Mesenchymal stem cell (in vitro differentiated cells and primary cell): ENCODE measurements at places on chromosomes 6 and 20.
A peak's percentile ranks its signal among the peaks of the same experiment; 100 is the strongest.

DNA sequence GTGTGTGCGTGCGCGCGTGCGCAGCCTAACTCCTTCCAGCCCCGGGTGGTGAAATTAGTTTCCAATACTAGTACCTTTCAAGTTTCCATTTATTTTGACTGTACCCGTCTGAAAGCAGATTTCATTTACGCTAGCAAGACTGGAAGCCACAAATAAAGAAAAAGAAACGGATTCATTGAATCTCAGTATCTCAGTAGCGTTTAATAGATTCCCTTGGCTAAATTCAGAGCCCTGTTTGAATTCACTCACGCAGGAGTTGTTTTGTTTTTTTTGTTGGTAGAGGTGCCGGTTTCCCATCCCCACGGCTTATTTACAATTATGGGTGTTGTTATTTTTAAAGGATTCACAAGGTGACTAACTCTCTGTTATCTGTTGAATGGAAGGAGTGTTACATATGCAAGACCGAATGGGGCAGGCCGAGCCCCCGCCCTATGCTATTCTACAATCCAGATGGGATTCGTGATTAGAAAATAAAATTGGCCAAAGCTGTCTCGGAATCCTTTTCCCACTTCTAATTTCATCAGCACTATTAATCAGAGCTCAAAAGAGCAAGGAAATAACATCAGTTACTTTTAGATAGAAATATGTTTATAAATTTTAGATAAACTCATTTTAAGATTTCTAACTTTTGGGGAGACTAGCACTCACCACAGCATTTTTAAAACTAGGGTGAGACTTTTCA is 2.3 kb upstream of the INSM1 start:
- peaks cover 43% of the 10 kb centered on the region for H3K4me1 ChIP-seq
- no peaks in the 10 kb centered on the region for H3K36me3 ChIP-seq
- H3K4me3 ChIP-seq, result no peak overlapping the region
- peaks cover 88% of the 10 kb centered on the region for H3K27me3 ChIP-seq
- no peak overlapping the region for H3K27ac ChIP-seq

DNA sequence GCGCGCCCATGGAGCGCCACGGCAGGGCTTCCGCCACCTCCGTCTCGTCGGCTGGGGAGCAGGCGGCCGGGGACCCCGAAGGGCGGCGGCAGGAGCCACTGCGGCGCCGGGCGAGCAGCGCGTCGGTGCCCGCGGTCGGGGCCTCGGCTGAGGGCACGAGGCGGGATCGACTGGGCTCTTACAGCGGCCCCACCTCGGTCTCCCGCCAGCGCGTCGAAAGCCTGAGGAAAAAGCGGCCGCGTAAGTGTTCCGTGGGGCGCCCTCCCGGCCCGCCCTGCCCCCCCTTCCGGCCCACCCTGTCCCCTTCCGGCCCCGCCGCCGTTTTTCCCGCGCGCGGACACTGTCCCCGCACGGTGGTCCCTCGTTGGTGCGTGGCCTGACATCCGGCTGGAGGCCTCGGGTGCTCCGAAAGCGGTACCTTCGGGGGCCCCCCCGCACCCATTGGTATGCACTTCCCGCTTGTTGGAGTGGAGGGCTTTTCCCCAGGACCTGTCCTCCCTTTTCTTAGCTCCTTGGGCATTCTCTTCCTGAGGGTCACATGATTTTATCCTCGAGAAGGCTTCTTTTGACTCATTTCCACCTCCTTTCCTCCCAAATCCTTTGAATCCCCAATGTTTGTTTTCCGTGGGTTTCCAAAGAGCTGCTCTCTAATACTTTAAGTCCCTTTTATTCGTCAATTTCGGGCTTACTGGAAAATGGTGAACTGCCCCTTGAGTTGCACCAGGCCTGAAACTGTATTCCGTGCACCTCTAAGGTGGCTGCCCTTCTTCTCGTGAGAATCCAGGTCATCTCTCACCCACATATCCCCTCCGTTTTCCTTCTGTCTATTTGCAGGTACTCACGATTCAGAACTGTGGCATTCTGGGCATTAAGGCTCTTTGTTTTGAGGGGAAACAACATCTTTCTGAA is 556 bp downstream of the PANK2 start:
- peak overlapping the region; percentile 44 for H3K27ac ChIP-seq
- H3K36me3 ChIP-seq, result peaks cover 2% of the 10 kb centered on the region
- peaks cover 12% of the 10 kb centered on the region for H3K4me1 ChIP-seq
- H3K27me3 ChIP-seq, result no peaks in the 10 kb centered on the region
- H3K4me3 ChIP-seq, result peak overlapping the region; percentile 94

- no peak overlapping the region for H3K4me3 ChIP-seq
- peaks cover 34% of the 10 kb centered on the region for H3K36me3 ChIP-seq
- no peaks in the 10 kb centered on the region for H3K27me3 ChIP-seq
- no peak overlapping the region for H3K27ac ChIP-seq
- no peak for DNase-seq
Measured at GRCh38 chr6:28368522-28368921, 18.8 kb downstream of the ZKSCAN3 start.

GRCh38 chr6:160078883-160079685 is 42.5 kb upstream of the SLC22A1 start:
- no peak for DNase-seq
- no peaks in the 10 kb centered on the region for H3K27me3 ChIP-seq
- no peak overlapping the region for H3K27ac ChIP-seq

- H3K4me3 ChIP-seq, result no peak overlapping the region
- H3K36me3 ChIP-seq, result peaks cover 15% of the 10 kb centered on the region
- DNase-seq, result no peak
- H3K27me3 ChIP-seq, result no peaks in the 10 kb centered on the region
- H3K4me1 ChIP-seq, result no peaks in the 10 kb centered on the region
Measured at GRCh38 chr20:41108531-41108930, 28.8 kb upstream of the PLCG1 start.

DNA sequence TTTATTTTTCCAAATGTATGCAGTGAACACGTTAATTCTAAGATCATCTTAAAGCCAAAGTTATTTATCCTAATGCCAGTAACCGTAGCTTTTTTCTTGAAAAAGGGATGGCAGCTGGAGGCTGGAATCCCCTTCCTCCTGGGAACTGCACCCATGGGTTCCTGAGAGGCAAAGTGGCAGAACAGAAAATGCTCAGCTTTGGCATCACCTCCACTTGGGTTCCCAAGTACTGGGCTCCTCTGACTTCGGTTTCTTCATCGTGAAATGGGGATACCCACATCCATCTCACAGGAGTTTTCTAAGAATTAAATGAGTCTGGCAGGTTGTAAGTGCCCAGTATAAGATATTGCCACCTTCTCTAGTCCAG is 6.2 kb upstream of the DDX43 start:
- H3K27me3 ChIP-seq, result no peaks in the 10 kb centered on the region
- no peak overlapping the region for H3K27ac ChIP-seq
- peaks cover 4% of the 10 kb centered on the region for H3K4me1 ChIP-seq
- peak overlapping the region; percentile 84 for H3K4me3 ChIP-seq
- no peak for DNase-seq

GRCh38 chr20:18822832-18823231 is 9.2 kb downstream of the SCP2D1 start:
- no peak for DNase-seq
- H3K27me3 ChIP-seq, result no peaks in the 10 kb centered on the region
- no peaks in the 10 kb centered on the region for H3K4me1 ChIP-seq
- H3K27ac ChIP-seq, result no peak overlapping the region
- no peak overlapping the region for H3K4me3 ChIP-seq
- no peaks in the 10 kb centered on the region for H3K36me3 ChIP-seq

- H3K27me3 ChIP-seq, result no peaks in the 10 kb centered on the region
- no peaks in the 10 kb centered on the region for H3K36me3 ChIP-seq
- H3K4me3 ChIP-seq, result no peak overlapping the region
- DNase-seq, result peak; percentile 42
- H3K27ac ChIP-seq, result no peak overlapping the region
Measured at GRCh38 chr20:16539280-16540021, 33.8 kb downstream of the KIF16B start.

DNA sequence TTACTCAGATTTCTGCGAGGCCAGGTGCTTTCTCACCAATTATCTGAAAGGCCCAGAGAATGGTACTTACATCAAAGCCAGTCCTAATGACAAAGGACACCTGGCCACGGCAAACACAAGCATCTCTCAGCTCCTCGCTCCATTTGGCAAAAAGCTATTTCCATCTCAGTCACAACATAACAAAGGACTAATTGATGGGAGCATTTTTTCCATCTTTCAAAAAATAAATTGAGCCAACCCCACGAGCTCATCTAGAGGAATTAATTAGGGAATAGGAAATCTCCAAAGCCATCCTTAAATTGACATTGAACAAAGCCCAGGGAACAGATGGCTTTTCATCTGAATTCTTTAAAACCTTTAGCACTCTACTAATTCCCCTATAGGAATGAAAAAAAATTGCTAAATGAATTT is 236.7 kb downstream of the HAO1 start:
- H3K36me3 ChIP-seq, result no peaks in the 10 kb centered on the region
- H3K27me3 ChIP-seq, result no peaks in the 10 kb centered on the region
- no peak overlapping the region for H3K4me3 ChIP-seq
- H3K27ac ChIP-seq, result no peak overlapping the region
- no peaks in the 10 kb centered on the region for H3K4me1 ChIP-seq

DNA sequence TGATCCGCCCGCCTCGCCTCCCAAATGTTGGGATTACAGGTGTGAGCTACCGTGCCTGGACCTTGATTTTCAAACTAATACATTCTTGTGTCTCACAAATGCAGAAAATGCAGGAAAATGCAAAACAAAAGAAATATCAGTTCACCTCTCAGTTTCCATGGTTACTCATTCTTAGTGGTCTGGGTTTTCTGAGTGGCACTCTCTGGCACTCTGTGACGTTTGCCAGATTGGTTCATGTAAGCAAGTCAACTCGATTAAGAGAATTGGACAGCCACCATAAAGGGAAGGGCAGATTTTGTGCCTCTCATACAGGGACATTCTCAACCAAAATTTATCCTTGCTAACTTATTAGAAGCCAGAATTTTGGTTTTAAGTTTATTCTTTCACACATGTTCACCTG is 8.6 kb downstream of the CMTR1 start:
- H3K4me3 ChIP-seq, result no peak overlapping the region
- H3K36me3 ChIP-seq, result peaks cover 76% of the 10 kb centered on the region
- H3K27ac ChIP-seq, result no peak overlapping the region
- no peaks in the 10 kb centered on the region for H3K27me3 ChIP-seq
- DNase-seq, result no peak
- H3K4me1 ChIP-seq, result no peaks in the 10 kb centered on the region

DNA sequence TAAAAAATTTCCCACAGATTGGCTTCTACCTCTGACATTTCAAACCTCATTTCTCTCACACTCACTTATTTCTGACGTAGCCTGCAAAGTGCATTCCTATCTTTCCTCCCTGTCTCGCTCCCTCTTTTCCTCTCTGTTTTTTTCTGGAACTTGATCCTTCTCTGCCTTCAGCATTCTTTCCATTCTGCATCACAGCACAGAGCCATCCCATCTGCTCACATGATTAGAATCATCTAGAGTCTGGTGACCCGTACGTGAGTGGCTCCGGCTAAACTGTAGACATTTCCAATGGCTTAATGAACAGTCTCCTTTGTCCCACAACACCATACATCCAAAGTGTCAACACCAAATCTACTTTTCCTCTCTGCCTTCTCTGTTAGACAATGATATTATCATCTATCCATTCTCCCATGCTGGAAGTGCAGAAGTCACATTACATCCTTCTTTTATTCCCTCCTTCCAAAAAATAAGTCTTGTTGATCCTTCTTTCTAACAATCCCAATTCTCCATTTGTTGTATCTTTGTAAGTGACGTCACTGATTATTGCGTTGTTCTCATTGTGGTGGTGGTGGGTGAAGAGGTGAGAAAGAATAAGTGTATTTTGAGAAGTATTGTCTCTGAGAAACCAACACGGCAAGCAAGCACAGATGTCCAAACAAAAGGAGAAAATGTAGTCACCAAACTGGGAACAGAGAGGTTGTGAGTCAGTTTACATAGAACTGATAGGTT is 41.6 kb downstream of the OPRM1 start:
- no peaks in the 10 kb centered on the region for H3K27me3 ChIP-seq
- DNase-seq, result no peak
- H3K27ac ChIP-seq, result no peak overlapping the region

GRCh38 chr6:140475086-140475485 is 1100.6 kb upstream of the CITED2 start:
- no peaks in the 10 kb centered on the region for H3K27me3 ChIP-seq
- no peaks in the 10 kb centered on the region for H3K36me3 ChIP-seq
- H3K4me3 ChIP-seq, result no peak overlapping the region
- peak overlapping the region; percentile 83 for H3K27ac ChIP-seq
- no peak for DNase-seq

DNA sequence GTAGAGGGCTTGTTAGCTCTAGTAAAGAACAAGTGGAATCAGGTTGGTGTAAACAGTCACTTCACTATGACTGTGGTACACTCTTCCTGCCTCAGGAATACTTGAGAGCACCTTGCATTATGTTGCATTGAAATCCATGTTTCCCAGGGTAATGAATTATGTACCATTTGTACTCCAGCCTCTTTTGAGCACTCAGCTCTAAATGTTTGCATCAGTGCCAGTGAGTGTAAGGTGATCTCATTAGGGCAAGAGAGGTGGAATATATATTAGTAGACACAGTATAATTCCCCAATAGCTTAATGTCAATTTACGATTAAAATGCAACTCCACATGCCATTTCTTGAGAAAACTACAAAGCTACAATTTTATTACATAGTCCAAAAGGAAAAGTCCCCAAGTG is 319.6 kb upstream of the POU3F2 start:
- H3K4me1 ChIP-seq, result no peaks in the 10 kb centered on the region
- no peaks in the 10 kb centered on the region for H3K36me3 ChIP-seq
- no peak overlapping the region for H3K27ac ChIP-seq
- no peak for DNase-seq
- no peak overlapping the region for H3K4me3 ChIP-seq

DNA sequence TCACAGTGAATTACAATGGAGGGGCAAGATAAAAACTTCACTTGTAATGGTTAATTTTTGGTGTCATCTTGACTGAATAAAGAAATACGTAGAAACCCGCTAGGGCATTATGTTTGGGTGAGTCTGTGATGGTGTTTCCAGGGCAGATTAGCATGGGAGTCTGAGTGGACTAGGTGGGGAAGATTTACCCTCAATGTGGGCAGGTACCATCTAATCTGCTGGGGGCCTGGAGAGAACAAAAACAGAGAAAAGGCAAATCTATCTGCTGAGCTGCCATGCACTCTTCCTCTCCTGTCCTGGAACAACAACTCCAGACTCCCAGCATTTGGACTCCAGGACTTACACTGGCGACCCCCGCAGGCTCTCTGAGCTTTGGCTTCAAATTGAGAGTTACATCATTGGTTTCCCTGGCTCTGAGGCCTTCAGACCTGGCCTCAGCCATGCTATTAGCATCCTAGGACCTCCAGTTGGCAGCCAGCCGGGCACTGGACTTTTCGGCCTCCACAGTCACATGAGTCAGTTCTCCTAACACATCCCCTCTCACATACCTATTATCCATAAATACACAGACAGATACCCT is 19.7 kb downstream of the NINL start:
- H3K4me1 ChIP-seq, result peaks cover 4% of the 10 kb centered on the region
- H3K27ac ChIP-seq, result no peak overlapping the region
- H3K27me3 ChIP-seq, result no peaks in the 10 kb centered on the region
- H3K36me3 ChIP-seq, result peaks cover 6% of the 10 kb centered on the region
- no peak overlapping the region for H3K4me3 ChIP-seq

- H3K4me1 ChIP-seq, result no peaks in the 10 kb centered on the region
- H3K36me3 ChIP-seq, result no peaks in the 10 kb centered on the region
- no peak overlapping the region for H3K4me3 ChIP-seq
- DNase-seq, result no peak
- H3K27ac ChIP-seq, result no peak overlapping the region
Measured at GRCh38 chr6:5634525-5634924, 372.2 kb downstream of the NRN1 start.

GRCh38 chr20:64065062-64065973 is 2.3 kb downstream of the TCEA2 start:
- H3K27ac ChIP-seq, result no peak overlapping the region
- H3K36me3 ChIP-seq, result no peaks in the 10 kb centered on the region

- H3K27me3 ChIP-seq, result peaks cover 3% of the 10 kb centered on the region
- peaks cover 2% of the 10 kb centered on the region for H3K4me1 ChIP-seq
- no peak within 1 kb of the TSS for H3K27ac ChIP-seq
- DNase-seq, result peak; percentile 65
- peak within 1 kb of the TSS; percentile 85 for H3K4me3 ChIP-seq
- H3K36me3 ChIP-seq, result no peaks in the 10 kb centered on the region
Measured at GRCh38 chr6:125153391-125154117, at the start of gene TPD52L1. TSS of gene TPD52L1 (plus strand) at chr6:125153773. CDS start at chr6:125153952, 179 bp downstream.
